ENCODE measurements at places on chromosomes 4 and X. TPM values are rescaled to one million over a fixed set of nuclear protein-coding genes. Genes with fewer than 3 reads are reported as not detected.

Gene PABPC4L
- polyA plus RNA-seq, result 3.8 TPM

Gene SYNPO2
- polyA plus RNA-seq, result 39.9 TPM

Gene DGKQ
- 3.7 TPM for polyA plus RNA-seq

Gene POLN
- polyA plus RNA-seq, result 0.91 TPM

Gene GLUD2
- polyA plus RNA-seq, result 1.6 TPM

Gene TMEM156
- polyA plus RNA-seq, result 0.15 TPM

Gene ENOPH1
- polyA plus RNA-seq, result 6.2 TPM

Gene FGF5
- polyA plus RNA-seq, result 43.7 TPM

Gene PIR
- 11.7 TPM for polyA plus RNA-seq

Gene S100G
- polyA plus RNA-seq, result not detected

Gene PAPSS1
- polyA plus RNA-seq, result 67.7 TPM

Gene PPP1R2C
- polyA plus RNA-seq, result not detected

Gene NPY5R
- not detected for polyA plus RNA-seq

Gene EDA
- 0.06 TPM for polyA plus RNA-seq

Gene ABHD18
- polyA plus RNA-seq, result 1.4 TPM

Gene CXCL10
- polyA plus RNA-seq, result not detected

Gene PRR27
- not detected for polyA plus RNA-seq

Gene MAGEB16
- not detected for polyA plus RNA-seq

Gene CCNA2
- polyA plus RNA-seq, result 39.7 TPM

Gene IBSP
- not detected for polyA plus RNA-seq

DNA sequence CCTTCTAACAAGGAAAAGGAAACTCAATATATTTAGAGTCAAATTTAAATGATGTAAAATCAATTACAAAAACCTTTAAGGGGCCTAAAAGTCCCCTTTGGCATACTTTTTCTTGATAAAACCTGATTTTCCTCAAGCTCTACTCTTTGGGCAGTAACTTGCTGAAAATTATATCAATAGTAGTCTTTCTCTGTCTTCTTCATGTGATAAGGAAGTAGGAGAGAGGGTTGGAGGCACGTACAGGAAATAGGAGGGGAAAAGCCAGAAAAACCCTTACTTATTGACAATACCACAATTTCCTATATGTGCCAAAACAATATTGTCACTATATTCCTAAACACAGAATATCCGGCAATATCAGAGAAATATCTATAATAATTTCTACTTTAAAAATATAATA, 9.6 kb downstream of the RHOH start:
- no peak for DNase-seq

GRCh38 chr4:114598191-114599121, at the start of gene UGT8:
Gene UGT8 (plus strand): TSS chr4:114598807. CDS start chr4:114622881, 24,074 bp downstream.
- DNase-seq, result no peak

DNA sequence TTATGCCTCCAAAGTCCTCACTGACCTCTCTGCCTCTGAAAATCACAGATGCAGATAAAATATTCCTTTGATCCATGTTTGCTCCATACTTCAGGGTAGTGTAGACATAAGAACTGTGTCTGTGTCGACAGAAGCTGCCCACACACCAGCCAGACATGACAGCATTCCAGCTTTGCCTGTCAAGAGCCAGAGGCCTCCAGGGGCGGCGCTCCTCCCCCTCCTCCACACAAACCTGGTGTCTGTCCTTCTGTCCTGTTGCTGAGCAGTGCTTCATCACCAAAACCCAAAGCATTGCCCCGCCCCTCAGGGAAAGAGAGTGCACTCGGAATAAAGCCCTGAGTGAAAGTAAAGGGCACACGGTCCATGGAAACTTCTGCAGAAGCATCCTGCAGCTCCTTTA, 379.4 kb downstream of the FBXW7 start:
- no peak for DNase-seq

DNA sequence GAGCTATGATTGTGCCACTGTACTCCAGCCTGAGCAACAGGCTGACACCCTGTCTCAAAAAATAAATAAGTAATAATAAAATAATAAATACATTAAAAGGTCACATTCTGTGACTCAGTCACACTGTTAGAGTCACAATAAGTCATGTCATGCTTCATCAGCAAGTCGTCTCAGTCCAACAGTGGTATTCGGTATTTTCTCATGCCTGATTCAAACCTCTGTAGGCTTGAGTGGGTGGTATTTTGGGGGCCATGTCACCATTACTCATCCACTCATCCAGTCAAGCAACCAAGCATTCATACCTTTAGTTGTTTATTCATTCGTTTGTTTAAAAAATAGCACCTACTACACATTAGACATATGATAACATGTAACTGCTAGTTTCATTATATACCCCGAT, 46.9 kb downstream of the SUPT20HL2 start:
- DNase-seq, result no peak

GRCh38 chrX:97367125-97367524, 483.4 kb downstream of the RPA4 start:
- DNase-seq, result peak; percentile 1

GRCh38 chr4:141066690-141067089, 66.6 kb downstream of the RNF150 start:
- DNase-seq, result no peak

GRCh38 chr4:158777423-158778155, 8.8 kb downstream of the FNIP2 start:
- DNase-seq, result no peak

GRCh38 chr4:170674176-170674575, 584.4 kb upstream of the AADAT start:
- no peak for DNase-seq

GRCh38 chrX:133473451-133473850, 58.2 kb upstream of the GPC4 start:
- no peak for DNase-seq

DNA sequence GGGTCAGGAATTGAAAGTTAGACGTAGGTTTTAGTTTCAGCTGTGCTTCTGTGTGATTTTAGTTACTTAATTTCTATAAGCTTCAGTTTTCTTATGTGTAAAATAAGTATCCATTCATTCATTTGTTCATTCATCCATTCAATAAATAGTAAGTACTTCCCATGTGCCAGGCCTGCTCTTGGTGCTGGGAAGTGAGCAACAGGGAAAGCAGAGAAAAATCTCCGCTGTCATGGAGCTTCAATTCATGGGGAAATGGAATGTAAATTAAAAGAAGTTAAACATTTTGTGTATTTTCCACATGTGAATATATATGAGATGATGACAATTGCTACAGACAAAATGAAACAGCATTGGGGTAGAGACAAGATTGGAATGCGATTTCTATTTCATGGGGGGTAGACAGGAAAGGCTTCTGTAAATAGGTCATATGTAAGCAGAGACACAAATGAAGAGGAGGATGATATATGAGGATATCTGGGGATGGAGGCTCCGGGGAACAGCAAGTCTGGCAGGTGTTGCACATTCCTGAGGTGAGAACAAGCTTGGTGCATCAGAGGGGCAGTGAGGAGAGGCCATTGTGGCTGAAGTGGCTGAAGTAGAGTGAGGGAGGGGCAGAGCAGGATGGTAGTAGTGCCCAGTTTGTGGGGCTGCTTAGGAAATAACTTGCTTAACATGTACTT, 66.2 kb downstream of the FHIP1A start:
- DNase-seq, result no peak

- DNase-seq, result no peak
Observed at GRCh38 chr4:41745292-41746024, 3.1 kb downstream of the PHOX2B start.

DNA sequence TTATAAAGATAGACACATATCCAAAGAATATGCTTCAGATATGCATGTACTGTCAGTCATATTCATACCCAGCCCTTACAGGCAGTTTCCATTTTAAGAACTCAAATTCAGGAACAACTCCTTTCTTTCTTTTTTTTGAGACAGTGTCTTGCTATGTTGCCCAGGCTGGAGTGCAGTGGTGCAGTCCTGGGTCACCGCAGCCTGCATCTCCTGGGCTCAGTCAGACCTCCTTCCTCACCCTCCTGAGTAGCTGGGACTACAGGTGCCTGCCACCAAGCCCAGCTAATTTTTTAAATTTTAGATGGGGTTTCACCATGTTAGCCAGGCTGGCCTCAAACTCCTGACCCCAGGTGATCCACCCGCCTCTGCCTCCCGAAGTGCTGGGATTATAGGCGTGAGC, 34.5 kb downstream of the SNX25 start:
- no peak for DNase-seq

DNA sequence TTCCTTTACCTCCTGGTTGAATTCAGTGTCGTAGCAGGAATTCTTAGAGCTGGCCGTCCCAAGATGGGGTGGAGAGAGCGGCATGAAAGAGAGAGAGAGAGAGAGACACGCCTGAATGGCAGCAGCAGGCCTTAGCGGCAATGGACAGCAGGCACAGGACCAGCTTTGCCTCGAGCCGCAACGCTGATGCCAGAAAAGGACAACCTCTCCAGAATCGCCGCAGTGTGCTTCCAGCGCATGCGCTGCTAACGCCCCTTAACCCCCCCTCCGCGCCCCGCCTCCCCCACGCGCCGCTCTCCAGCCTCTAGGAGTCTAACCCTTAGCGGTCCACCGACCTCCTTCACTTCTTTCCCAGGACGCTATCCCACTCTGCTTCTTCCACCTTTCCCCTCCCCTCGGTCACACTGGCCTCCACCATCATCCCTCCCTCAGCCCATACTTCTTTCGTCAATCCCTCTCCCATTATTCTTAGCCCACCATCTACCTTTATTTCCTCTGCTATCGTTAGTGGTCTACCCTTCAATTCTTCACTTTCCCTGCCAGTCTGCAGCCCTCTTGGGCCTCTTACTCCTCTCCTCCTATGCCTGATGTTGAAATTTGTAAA, 10.5 kb upstream of the ZCCHC13 start:
- no peak for DNase-seq

- no peak for DNase-seq
Observed at GRCh38 chr4:71541541-71541940, 202.7 kb downstream of the SLC4A4 start.

DNA sequence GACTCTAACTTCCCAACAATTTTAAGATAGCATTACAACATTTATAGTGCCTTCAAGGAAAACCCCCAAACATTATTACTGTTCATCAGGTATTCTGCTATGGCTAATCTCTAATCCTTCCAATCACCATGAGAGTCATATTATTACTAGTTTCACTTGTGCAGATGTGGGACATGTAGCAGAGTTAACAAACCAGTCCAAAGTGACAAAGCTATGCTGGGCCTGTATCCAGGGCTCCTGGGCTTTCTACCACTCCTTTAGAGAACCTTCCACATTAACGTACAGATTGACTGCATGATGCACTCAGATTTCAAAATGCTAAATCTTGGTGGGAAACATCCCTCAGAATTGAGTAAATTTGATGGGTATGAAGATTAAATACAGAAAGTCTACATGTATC, 16.4 kb downstream of the CASP3 start:
- DNase-seq, result no peak

GRCh38 chr4:120973207-120973606, 50.7 kb upstream of the PRDM5 start:
- DNase-seq, result no peak

- no peak for DNase-seq
Observed at GRCh38 chr4:102535398-102536082, 34.4 kb downstream of the NFKB1 start.

GRCh38 chr4:26050212-26050643, 136.2 kb downstream of the SMIM20 start:
- DNase-seq, result no peak

DNA sequence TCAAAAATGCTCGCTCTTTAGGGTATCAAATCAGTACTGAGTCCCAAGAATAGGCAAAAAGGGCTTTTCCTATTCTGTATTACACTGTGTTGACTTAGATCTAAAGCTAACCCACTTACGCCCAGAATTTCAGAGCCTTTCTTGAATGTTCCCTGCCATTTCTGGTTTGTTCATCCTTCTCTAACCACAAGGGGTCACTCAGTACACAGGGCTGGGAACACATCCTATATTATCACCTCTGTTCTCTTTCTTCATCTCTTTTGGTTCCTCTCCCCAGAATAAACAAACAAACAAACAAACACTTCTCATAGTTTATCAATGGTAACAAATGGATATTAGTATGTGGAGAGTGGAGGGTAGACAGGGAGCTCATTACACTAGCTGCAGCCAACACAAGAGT, 25.5 kb upstream of the MORC4 start:
- no peak for DNase-seq

DNA sequence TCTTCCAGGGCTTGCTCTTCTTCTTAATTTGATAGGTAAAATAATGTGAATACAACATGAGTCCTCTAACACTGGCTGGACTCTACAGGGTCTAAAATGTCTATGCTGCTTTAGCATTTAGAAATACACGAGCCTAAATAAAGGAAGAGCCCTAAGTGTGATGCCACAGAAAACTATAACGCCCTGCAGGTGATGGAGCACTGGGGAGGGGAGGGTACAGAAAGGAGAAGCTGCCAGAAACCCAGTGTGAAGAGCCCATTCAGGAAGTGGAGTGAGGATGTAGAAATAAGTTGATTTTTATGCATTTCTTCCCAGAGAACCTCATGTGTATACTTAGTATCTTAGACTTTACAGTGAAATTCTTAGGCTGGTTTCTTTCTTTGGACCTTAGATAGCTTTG, 83.4 kb downstream of the TNIP2 start:
- DNase-seq, result no peak

DNA sequence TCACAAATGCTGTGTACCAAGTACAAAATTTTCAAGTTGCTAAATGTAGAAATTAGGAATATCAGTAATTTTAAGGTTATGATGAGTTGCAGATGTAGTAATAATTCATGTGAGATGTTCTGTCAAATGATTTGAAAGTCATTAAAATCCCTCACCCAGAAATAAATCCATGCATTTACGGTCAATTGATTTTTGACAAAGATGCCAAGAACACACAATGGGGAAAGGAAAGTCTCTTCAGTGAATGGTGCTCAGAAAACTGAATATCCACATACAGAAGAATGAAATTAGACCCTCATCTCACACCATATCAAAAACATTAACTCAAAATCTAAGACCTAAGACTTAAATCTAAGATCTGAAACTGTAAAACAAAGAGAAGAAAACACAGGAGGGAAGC, 12.9 kb upstream of the BMPR1B start:
- DNase-seq, result no peak

GRCh38 chrX:17805120-17805519, 56.0 kb downstream of the RAI2 start:
- DNase-seq, result no peak

DNA sequence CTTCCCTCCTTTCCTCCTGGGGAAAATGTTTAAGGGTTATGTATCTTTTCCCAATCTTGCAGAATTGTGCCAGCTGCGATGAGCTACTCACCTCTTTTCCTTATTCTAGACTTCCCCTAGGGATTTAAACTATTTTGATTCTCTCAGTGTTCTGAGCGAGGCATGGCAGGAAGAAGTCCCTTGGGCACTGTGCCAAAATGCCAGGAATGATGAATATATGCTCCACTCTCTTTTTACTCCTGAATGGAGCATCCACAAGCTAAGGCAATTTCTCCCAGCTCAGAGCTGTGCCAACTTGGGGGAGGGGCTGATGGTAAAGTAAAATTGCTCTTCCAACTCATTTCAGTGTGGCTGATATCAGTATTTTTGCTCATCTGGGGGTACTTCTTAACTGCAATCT, 4.0 kb upstream of the C4orf17 start:
- no peak for DNase-seq

DNA sequence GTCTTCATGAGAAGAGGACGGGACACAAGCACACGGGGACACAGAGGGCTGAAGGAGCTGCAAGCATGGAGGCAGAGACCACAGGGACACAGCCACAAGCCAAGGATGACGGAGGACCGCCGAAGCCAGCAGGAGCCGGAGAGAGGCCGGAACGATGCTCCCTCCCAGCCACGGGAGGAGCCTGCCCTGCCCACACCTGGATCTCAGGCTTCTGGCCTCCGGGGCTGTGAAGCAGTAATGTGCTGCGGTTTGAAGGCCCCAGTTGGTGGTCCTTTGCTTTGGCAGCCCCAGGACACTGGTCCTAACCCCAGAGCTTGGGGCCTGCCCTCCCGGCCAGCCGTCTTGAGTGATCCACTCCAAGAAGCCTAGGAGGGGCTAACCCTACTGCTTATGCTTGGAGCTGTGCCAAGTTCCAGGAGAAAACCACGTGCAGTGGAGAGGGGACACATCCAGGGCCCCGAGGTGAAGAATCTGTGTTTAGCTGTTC, 85.9 kb downstream of the HMX1 start:
- no peak for DNase-seq

Data from BJ (cell line).